ENCODE measurements at places on chromosomes 7 and 10. TPM values are rescaled to one million over a fixed set of nuclear protein-coding genes. Genes with fewer than 3 reads are reported as not detected.

CCL24 gene
- total RNA-seq, result not detected

DNA sequence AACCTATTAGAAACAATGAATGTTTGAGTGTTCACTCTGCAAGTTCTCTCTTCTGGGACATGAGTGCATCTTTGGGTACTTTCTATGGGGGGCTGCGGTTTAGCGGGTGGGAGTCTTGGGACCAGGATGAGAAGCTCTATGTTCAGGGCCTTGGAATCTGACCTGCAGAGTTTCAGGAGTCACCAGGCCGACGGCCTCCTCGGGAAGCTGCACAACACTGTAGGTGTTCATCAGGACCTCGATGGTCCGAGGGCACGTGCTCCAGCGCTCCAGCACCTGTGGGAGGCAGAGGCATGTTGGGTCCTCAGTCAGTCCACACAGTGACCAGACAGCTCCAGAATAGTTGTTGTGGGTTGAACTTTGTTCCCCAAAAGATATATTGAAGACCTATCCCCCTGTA is 8.9 kb upstream of the GBX1 start:
- peaks cover 24% of the 10 kb centered on the region for H3K27me3 ChIP-seq
- no peak for DNase-seq
- no peak overlapping the region for H3K27ac ChIP-seq
- peaks cover 4% of the 10 kb centered on the region for H3K4me1 ChIP-seq
- H3K4me3 ChIP-seq, result no peak overlapping the region

FZD1 gene
- total RNA-seq, result 0.80 TPM

DNA sequence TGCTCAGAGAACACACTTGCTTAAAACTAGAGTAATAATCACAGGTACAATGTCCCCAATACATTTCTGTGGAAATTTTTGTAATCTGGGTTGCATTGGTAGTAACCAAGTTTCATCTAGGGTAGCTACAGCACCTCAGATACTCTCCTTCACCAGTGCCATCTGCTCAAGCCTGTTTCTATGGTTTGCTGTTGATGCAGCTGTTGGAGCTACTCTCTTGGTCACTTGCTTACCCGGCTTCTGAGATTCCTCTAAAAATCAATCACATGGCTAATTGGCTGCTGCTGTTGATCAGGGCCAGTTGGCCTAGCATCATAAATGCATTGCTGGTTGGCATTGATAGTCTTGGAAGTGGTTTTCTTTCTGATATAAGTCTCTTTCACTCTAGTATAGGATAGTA is 220.8 kb downstream of the BICC1 start:
- H3K4me1 ChIP-seq, result no peaks in the 10 kb centered on the region
- H3K27ac ChIP-seq, result no peak overlapping the region
- no peaks in the 10 kb centered on the region for H3K36me3 ChIP-seq
- no peak for DNase-seq

DNA sequence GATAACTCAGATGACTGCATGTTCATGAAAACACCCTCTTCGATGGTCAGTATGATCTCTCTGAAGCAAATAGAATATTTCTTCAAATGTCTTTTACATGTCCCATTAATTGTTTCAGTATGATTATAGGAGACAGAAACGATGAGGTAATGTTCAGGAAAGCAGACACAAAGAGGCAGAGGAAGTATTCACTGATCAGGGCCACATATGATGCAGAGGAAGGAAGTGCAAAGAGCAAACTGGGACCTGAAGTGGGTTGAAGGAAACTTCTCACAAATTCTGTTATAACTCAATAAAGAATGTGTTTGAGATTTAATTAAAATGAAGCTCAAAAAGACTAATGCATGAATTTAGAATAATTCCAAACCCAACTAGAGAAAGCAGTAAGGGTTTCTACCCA is 70.5 kb downstream of the TES start:
- no peaks in the 10 kb centered on the region for H3K36me3 ChIP-seq
- DNase-seq, result no peak
- no peak overlapping the region for H3K4me3 ChIP-seq
- H3K27me3 ChIP-seq, result peaks cover 33% of the 10 kb centered on the region
- peaks cover 5% of the 10 kb centered on the region for H3K4me1 ChIP-seq
- H3K27ac ChIP-seq, result no peak overlapping the region

DNA sequence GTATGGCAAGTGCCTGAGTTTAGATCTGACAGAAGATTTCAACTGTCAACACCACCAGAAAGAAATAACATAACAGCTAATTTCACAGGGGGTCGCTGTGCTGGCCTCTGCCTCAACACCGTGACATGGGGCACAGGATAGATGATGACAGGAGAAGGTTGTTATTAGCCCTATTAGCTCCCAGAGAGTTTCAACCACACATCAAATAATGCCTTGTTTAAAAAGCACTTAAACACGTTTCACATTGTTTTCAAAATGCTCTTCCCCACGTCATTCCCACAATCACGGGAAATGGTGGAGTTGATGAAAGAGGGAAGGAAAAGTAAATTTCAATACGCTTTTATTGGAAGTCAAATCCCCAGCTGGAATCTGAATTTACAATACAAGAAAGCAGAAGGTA is 184.7 kb downstream of the MAGI2 start:
- no peak overlapping the region for H3K4me3 ChIP-seq
- no peak for DNase-seq
- H3K27ac ChIP-seq, result no peak overlapping the region
- H3K36me3 ChIP-seq, result no peaks in the 10 kb centered on the region

TMEM254 gene
- 11.4 TPM for total RNA-seq

GRCh38 chr10:137031-137430 is 1.8 kb downstream of the ZMYND11 start:
- DNase-seq, result peak; percentile 22
- peaks cover 5% of the 10 kb centered on the region for H3K27me3 ChIP-seq
- peaks cover 23% of the 10 kb centered on the region for H3K4me1 ChIP-seq
- H3K36me3 ChIP-seq, result no peaks in the 10 kb centered on the region
- H3K4me3 ChIP-seq, result peak overlapping the region; percentile 90

GRCh38 chr10:28294809-28295208 is 8.1 kb downstream of the MPP7 start:
- peaks cover 18% of the 10 kb centered on the region for H3K4me1 ChIP-seq
- H3K4me3 ChIP-seq, result no peak overlapping the region
- H3K27me3 ChIP-seq, result peaks cover 3% of the 10 kb centered on the region
- H3K27ac ChIP-seq, result no peak overlapping the region

GRCh38 chr10:114246679-114247305 is 7.7 kb downstream of the VWA2 start:
- no peaks in the 10 kb centered on the region for H3K36me3 ChIP-seq
- no peak overlapping the region for H3K4me3 ChIP-seq
- peaks cover 28% of the 10 kb centered on the region for H3K27me3 ChIP-seq
- no peaks in the 10 kb centered on the region for H3K4me1 ChIP-seq
- H3K27ac ChIP-seq, result no peak overlapping the region

AKR1B15 gene
- not detected for total RNA-seq

GRCh38 chr7:151793531-151793951 is 83.4 kb downstream of the PRKAG2 start:
- no peak for DNase-seq
- peaks cover 18% of the 10 kb centered on the region for H3K4me1 ChIP-seq
- no peaks in the 10 kb centered on the region for H3K36me3 ChIP-seq
- H3K27me3 ChIP-seq, result no peaks in the 10 kb centered on the region
- H3K4me3 ChIP-seq, result no peak overlapping the region
- no peak overlapping the region for H3K27ac ChIP-seq

GRCh38 chr7:4416396-4417056 is 265.6 kb upstream of the FOXK1 start:
- H3K36me3 ChIP-seq, result no peaks in the 10 kb centered on the region
- no peak overlapping the region for H3K4me3 ChIP-seq
- no peak for DNase-seq
- H3K27me3 ChIP-seq, result no peaks in the 10 kb centered on the region

- DNase-seq, result no peak
- H3K4me1 ChIP-seq, result no peaks in the 10 kb centered on the region
- no peak overlapping the region for H3K27ac ChIP-seq
- H3K27me3 ChIP-seq, result peaks cover 22% of the 10 kb centered on the region
- no peak overlapping the region for H3K4me3 ChIP-seq
- no peaks in the 10 kb centered on the region for H3K36me3 ChIP-seq
Measured at GRCh38 chr10:88507826-88508453, 75.2 kb downstream of the RNLS start.

VSTM4 gene
- total RNA-seq, result 0.57 TPM

GRCh38 chr10:60238759-60239100 is 150.9 kb downstream of the ANK3 start:
- H3K4me3 ChIP-seq, result no peak overlapping the region
- no peak for DNase-seq
- H3K36me3 ChIP-seq, result no peaks in the 10 kb centered on the region
- H3K27ac ChIP-seq, result no peak overlapping the region

- H3K4me3 ChIP-seq, result no peak overlapping the region
- peaks cover 2% of the 10 kb centered on the region for H3K27me3 ChIP-seq
- H3K36me3 ChIP-seq, result no peaks in the 10 kb centered on the region
- no peak overlapping the region for H3K27ac ChIP-seq
- H3K4me1 ChIP-seq, result no peaks in the 10 kb centered on the region
Measured at GRCh38 chr7:7399707-7400106, 136.0 kb downstream of the COL28A1 start.

ITPRID1 gene
- not detected for total RNA-seq

DNA sequence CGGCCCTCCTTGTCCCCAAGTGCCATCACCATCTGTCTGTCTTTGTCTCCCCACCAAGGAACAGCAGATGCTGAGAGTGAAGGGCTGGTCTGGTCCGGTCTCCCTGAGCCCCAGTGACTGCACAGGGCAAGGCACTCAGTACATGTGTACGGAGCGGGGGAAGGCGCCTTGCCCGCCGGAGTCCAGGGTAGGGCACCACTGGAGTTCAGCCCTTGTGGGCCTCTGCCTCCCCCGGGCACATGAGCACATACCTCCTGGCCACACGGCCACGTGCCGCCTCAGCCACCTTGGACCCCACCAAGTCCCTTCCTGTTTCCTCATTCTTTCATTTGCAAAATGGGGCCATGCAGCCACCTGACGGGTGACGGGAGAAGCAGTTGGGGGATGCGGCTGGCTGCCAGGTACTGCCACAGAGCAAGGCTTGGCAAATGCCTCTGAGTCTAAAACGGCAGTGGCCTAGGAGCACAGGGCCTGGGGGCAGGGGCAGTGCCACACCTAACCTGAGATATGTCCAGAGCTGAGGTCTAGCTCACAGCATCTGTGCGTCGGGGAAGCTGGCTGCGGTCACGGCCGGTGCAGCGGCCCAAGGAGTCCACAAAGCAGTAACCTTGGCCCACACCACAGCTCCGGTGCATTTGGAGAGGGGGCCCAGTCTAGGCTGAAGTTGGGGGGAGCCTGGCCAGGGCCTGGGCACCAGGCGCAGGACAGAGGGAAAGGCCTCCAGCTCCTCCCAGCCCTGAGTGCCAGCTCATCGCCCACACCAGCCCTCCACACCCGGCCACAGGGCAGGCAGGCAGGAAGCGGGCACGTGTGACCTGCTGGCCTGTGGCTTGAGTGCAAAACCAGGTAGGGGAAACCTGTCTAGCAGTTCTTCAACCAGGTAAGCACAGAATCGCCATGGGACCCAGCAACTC is 5.2 kb downstream of the ADAP1 start:
- no peak for DNase-seq
- peaks cover 2% of the 10 kb centered on the region for H3K4me1 ChIP-seq
- no peak overlapping the region for H3K27ac ChIP-seq
- H3K4me3 ChIP-seq, result no peak overlapping the region
- no peaks in the 10 kb centered on the region for H3K27me3 ChIP-seq
- peaks cover 4% of the 10 kb centered on the region for H3K36me3 ChIP-seq

- H3K4me1 ChIP-seq, result no peaks in the 10 kb centered on the region
- no peak for DNase-seq
- H3K36me3 ChIP-seq, result peaks cover 3% of the 10 kb centered on the region
- no peaks in the 10 kb centered on the region for H3K27me3 ChIP-seq
Measured at GRCh38 chr7:30080818-30081217, 52.6 kb downstream of the PLEKHA8 start.

- DNase-seq, result no peak
- H3K4me3 ChIP-seq, result no peak overlapping the region
- no peaks in the 10 kb centered on the region for H3K4me1 ChIP-seq
- no peaks in the 10 kb centered on the region for H3K36me3 ChIP-seq
- no peaks in the 10 kb centered on the region for H3K27me3 ChIP-seq
Measured at GRCh38 chr7:146321301-146321700, 204.7 kb downstream of the CNTNAP2 start.

GRCh38 chr7:37675749-37676148 is 7.8 kb upstream of the GPR141 start:
- no peaks in the 10 kb centered on the region for H3K36me3 ChIP-seq
- no peak overlapping the region for H3K4me3 ChIP-seq
- no peak for DNase-seq
- no peaks in the 10 kb centered on the region for H3K4me1 ChIP-seq

JCAD gene
- 3.4 TPM for total RNA-seq

DNA sequence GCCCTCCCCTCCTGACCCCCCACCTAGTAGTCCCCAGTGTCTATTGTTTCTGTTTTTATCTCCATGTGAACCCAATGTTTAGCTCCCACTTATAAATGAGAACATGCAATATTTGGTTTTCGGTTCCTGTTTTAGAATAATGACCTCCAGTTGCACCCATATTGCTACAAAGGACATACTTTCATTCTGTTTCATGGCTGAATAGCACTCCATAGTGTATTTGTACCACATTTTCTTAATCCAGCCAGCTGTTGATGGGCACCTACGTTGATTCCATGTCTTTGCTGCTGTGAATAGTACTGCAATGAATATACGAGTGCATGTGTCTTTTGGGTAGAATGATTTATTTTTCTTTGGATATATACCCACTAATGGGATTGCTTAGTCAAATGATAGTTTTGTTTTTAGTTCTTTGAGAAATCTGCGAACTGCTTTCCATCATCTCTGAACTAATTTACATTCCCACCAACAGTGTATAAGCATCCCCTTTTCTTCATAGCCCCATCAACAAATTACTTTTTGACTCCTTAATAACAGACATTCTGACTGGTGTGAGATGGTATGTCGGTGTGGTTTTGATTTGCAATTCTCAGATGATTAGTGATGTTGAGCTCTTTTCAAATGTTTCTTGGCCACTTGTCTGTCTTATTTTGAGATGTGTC is 128.4 kb upstream of the PHYHIPL start:
- H3K4me1 ChIP-seq, result no peaks in the 10 kb centered on the region
- DNase-seq, result no peak
- H3K36me3 ChIP-seq, result no peaks in the 10 kb centered on the region
- no peak overlapping the region for H3K4me3 ChIP-seq
- no peak overlapping the region for H3K27ac ChIP-seq

BLNK gene
- not detected for total RNA-seq

GRCh38 chr7:50197549-50197948 is 104.5 kb upstream of the ZPBP start:
- H3K36me3 ChIP-seq, result no peaks in the 10 kb centered on the region
- peak overlapping the region; percentile 82 for H3K27ac ChIP-seq
- H3K4me3 ChIP-seq, result no peak overlapping the region
- H3K27me3 ChIP-seq, result peaks cover 4% of the 10 kb centered on the region
- peaks cover 41% of the 10 kb centered on the region for H3K4me1 ChIP-seq

DNA sequence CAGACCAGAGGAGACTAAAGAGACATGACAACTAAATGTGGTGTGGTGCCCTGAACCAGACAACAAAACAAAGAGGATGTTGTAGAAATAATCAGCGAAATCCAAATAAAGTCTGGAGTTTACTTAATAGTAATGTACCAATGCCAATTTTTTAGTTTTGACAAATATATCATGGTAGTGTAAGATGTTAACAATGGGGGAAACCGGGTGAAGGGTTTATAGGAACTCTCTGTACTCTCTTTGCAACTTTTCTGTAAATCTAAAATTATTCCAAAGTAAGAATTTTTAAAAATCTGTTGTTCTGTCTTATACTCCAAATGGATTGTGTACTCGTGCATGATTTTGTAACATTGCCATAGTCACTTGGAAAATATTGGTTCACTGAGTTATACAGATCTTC is 129.3 kb downstream of the CNNM2 start:
- no peak overlapping the region for H3K4me3 ChIP-seq
- no peak overlapping the region for H3K27ac ChIP-seq
- H3K4me1 ChIP-seq, result peaks cover 1% of the 10 kb centered on the region
- DNase-seq, result no peak

- peaks cover 4% of the 10 kb centered on the region for H3K4me1 ChIP-seq
- no peaks in the 10 kb centered on the region for H3K36me3 ChIP-seq
- no peak for DNase-seq
- no peaks in the 10 kb centered on the region for H3K27me3 ChIP-seq
- H3K4me3 ChIP-seq, result no peak overlapping the region
Measured at GRCh38 chr7:137772316-137772715, 74.5 kb downstream of the DGKI start.

All from activated T-helper 2 cell treated with anti-CD3 and anti-CD28 coated beads, Interferon-gamma antibody, Interleukin-2, Interleukin-4, amounts not matched to agents 10 μg/mL and 5 μg/mL and 100 μg/mL, durations not matched to agents 14 hours and 24 hours and 36 hours (primary cell).